ENCODE measurements at places on chromosomes 11 and 22. TPM values are rescaled to one million over a fixed set of nuclear protein-coding genes. Genes with fewer than 3 reads are reported as not detected.

The TRIM6 gene
- total RNA-seq: 0.81 TPM

The MOGAT2 gene
- not detected for total RNA-seq

The MRGPRE gene
- not detected for total RNA-seq

The RAB39A gene
- total RNA-seq: 0.09 TPM

The IGF2 gene
- total RNA-seq: 4.7 TPM

The SERPIND1 gene
- 0.66 TPM for total RNA-seq

The PKP3 gene
- total RNA-seq: 0.09 TPM

The FZD4 gene
- 110 TPM for total RNA-seq

The CHST1 gene
- 19.0 TPM for total RNA-seq

The OR10A2 gene
- total RNA-seq: not detected

The PNPLA5 gene
- total RNA-seq: not detected

The SYT13 gene
- not detected for total RNA-seq

The GUCY1A2 gene
- total RNA-seq: 0.99 TPM

The OR52I1 gene
- total RNA-seq: not detected

The SCN3B gene
- total RNA-seq: 0.19 TPM

The C11orf42 gene
- not detected for total RNA-seq

The TUB gene
- total RNA-seq: 2.3 TPM

The OR4A47 gene
- not detected for total RNA-seq
